Choroid plexus epithelial cell (primary cell): ENCODE measurements at places on chromosomes 12 and 14.

DNA sequence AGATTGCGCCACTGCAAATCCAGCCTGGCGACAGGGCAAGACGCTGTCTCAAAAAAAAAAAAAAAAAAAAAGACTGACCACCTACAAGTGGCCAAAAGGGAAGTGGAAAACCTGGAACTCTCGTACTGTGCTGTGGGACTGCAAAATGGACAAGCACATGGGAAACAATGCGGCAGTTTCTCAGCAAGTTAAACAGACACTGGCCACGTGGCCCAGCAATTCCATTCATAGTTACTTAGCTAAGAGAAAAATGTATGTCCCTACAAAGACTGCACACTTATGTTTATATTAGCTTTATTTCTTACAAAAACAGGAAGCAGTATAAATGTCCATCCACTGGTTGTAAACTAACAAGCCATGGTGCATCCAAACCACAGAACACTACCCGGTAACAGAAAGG is 5.6 kb downstream of the CHFR start:
- peak; percentile 83 for DNase-seq

GRCh38 chr12:33116284-33116683 is 219.7 kb upstream of the PKP2 start:
- no peak for DNase-seq

DNA sequence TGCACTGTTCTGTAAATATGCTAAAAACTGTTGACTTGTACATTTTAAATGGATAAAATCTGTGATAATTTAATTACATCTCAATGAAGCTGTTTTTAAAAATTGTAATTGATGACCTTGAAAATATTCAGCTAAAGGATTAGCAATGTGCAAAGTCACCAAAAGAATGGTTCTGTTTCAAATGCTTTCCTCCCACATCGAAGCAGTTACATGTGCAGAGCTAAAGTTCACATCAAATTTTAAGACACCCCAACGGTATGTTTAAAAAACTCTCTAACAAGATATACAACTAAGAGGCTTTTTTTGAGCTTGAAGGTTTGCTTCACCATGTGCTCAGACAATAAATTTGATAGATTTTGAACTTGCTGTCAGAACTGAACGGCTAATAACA is 114.6 kb upstream of the KRAS start:
- DNase-seq, result no peak

DNA sequence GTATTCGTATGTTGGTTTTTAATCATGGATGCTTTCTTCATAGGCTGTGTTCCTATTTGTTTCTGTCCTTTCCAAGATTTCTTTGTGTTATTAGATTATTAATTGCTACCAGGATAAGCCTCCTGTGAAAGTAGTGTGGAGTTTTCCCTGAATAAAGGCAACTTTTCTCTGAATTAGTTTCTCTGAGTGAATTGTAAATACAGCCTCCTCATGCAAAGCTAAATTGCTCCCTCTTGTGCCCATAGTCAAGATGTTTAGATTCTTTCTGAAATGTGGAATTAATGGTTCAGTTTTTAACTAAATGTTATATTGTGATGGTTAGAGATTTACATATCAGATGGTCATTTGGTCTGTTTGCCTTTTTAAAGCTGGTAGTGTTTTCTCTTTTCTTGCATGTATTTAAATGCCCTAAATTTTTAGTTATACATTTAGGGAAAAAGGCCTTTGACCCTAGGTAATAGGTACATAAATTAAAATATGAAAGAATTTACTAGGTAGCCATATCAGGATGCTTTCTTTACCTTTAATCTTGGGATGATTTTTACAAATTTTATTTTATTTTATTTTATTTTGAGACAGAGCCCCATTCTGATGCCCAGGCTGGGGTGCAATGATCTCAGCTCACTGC is 8.9 kb downstream of the APAF1 start:
- peak; percentile 85 for DNase-seq

DNA sequence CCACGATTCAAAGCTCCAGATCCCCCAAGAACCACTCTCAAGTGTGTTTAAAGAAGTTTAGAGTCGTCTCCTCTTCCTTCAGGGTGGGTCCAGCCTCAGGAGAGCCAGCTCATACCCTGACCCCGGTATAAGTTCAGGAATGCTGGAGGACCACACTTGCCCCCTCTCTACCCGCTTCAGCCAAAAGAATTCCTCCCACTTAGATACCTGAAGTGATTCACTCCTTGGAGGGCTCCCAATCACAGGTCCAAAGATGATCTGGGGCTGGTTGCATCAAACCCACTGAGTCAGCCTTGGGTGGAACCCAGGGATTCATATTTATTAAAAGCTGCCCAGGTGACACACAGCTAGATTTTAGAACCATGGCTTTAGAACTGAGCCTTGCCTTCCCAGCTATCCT is 133.5 kb upstream of the PARP11 start:
- no peak for DNase-seq

GRCh38 chr14:76762411-76763095 is 1.3 kb downstream of the VASH1 start:
- no peak for DNase-seq

DNA sequence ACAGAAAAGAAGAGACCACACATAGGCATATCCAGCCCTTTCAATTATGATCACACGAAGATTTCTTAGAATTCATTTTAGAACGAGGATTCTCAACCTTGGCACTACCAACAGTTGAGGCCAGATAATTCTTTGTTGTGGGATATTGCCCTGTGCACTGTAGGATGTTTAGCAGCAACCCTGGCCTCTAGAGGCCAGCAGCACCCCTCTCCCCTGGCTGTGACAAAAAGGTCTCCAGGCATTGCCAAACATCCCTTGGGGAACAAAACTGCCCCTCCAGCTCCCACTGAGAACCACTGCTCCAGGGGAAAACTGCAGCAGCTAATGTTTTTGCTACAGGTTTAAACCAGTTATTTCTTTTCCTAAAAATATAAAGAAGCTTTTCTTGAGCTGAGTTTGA is 7.1 kb downstream of the NT5DC3 start:
- DNase-seq, result no peak

DNA sequence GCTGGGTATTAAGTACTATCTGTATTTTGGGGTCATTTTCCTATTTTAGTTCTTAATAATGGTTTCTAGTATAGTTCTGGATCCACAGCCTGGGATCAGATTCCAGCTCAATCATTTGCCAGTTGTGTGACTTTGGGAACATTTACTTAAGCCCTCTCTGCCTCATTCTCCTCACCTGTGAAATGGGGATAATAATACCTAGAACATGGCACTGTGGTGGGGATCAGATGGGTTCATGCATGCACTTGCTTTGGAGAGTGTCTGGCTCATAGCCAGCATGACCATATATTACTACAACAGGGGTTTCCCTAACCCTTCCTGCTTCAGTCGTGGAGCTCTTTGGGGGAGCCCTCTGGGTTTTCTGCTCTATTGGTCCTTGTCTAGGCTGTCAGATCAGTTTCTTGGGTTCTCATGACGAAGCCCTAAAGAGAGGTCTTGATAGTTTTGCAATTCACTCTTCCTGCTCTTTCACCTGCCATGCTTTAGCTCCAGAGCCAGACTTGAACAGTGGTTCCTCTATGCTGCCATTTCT is 34.1 kb upstream of the SMOC1 start:
- no peak for DNase-seq

DNA sequence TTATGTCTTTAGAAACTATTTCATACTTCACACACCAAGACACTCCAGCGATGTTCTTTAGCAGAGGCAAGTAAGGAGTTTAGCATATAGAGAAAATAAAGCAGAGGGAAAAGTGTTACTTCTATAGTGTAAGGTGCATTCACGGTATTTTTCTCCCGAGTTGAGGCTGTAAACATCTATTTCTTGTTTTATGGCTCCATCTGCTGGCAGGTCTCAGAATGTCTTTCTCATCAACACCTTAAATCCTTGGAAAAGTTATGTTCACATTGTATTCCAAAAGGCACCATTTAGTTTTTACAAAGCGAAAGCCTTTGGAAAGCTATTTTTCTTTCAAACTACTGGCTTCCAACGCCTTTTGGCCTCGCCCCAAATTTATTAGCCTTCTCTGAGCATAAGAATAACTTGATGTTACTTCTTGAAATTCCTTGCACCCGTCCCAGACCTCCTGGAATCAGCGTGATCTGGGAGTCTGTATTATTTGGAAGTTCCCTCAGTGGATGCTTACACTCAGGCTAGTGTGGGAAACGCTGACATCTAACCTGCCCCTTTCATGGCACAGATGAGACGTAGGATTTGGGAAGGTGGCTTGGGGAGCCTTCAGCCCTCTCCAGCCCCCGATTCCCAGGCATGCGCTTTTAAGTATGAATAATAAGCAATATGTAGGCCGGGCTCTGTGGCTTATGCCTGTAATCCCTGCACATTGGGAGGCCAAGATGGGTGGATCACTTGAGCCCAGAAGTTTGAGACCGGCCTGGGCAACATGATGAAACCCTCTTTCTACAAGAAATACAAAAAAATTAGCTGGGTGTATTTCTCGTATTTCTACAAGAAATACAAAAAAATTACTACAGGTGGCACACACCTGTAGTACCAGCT is 1.9 kb upstream of the PIWIL1 start:
- DNase-seq, result peak; percentile 76

GRCh38 chr12:121264951-121265515 is 31.5 kb downstream of the CAMKK2 start:
- no peak for DNase-seq

DNA sequence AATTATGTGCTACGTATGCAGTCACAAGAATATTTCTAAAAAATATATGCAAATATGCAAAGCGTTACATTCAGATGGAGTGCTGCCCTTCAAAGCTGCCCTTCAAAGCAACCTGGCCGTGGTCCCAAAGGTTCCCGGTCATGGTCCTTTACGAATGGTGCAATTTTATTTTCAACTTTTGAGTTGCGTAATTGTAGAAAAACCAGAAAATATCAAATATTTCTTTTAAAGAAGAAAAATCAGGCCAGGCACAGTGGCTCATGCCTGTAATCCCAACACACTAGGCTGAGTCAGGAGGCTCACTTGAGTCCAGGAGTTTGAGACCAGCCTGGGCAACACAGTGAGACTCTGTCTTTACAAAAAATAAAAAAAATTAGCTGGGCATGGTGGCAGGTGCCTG is 21.4 kb downstream of the CLSTN3 start:
- DNase-seq, result no peak

DNA sequence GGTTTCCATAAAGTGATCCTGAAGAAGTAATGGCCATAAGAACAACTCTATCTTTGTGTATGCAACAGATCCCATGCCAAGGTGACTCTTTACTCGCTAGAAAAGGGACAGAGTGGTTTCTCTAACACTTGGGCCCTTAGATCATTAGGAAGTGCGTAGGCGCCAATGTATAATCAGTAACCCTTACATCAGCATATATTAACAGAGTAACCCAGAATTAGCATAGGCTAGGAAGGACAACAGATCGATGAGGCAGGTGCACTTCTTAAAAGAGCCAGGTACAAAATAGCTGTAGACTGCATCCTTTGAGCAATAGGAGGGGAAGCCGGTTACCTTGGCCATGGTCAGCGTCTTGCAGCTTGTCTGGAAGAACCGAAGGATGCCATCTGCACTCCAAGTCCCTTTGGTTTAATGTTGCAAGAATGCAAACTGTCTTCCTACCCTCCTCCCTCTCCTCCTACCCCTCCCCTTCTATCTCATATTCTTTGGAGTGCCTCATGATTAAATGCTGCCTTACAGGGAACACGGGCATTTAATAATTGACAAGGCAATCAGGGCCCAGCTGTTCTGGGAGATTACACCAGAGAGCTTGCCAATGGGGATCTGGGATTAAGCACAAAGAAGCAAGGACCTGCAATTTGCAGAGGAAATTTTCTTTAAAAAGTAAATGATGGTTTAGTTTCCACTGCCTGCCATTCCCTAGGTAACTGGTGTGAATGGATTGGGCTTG is 8.0 kb downstream of the GSG1 start:
- no peak for DNase-seq

GRCh38 chr12:46910830-46911229 is 85.0 kb upstream of the SLC38A4 start:
- DNase-seq, result no peak
